Anterior cingulate cortex (tissue), 58 donors: ENCODE measurements at places on chromosomes 7 and 10.

DNA sequence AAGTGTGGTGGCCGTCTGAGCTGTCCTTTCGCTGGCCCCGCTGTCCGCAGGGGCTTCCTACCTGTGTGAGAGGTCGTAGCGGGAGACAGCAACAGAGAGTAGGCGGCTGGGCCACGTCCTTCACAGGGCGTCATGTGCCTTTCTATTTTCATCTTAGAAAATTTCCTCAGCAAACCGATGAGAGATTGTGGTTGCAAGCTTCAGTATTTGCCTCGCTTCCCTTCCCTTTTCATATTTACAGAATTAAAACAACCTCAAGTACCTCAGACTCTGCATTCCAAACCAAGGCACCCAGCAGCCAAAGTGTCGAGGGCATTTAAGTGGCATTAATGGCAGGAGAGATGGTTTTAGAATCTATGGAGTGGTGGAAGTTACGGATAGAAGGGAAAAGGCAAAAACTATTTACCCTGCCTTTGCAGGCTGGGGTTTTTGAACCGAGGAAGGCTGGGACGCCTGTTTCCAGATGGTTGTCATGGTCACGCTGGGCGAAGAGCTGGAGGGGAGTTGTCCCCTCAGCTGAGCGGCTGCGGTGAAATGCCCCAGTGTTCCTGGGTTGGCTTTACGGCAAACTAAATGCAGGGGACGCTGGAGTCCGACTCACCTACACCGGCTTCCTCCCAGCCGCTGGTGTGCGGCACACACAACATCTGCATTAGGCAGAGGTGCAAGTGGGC lies 41.9 kb downstream of the WIPI2 start:
- no peak for DNase-seq

- no peak for DNase-seq
These were observed 20.5 kb downstream of the TMEM270 start for GRCh38 chr7:73881352-73882046.

GRCh38 chr10:33459602-33460001 lies 125.1 kb upstream of the NRP1 start:
- no peak for DNase-seq

GRCh38 chr7:40248681-40249080 lies 113.9 kb downstream of the SUGCT start:
- no peak for DNase-seq

- DNase-seq: no peak
These were observed 10.7 kb upstream of the NT5C3A start for GRCh38 chr7:33073243-33073642.
